ENCODE measurements at places on chromosomes 11 and 22.
A peak's percentile ranks its signal among the peaks of the same experiment; 100 is the strongest.

- no peak for DNase-seq
These were observed 86.4 kb downstream of the GRK3 start for GRCh38 chr22:25650833-25651232.

- no peak for DNase-seq
These were observed at the start of gene SLC22A24 for GRCh38 chr11:63144121-63144520. Gene SLC22A24 (minus strand): TSS chr11:63144221. CDS start chr11:63143779, 442 bp downstream.

- DNase-seq: no peak
These were observed 8.1 kb downstream of the MACROD1 start for GRCh38 chr11:64157631-64158394.

DNA sequence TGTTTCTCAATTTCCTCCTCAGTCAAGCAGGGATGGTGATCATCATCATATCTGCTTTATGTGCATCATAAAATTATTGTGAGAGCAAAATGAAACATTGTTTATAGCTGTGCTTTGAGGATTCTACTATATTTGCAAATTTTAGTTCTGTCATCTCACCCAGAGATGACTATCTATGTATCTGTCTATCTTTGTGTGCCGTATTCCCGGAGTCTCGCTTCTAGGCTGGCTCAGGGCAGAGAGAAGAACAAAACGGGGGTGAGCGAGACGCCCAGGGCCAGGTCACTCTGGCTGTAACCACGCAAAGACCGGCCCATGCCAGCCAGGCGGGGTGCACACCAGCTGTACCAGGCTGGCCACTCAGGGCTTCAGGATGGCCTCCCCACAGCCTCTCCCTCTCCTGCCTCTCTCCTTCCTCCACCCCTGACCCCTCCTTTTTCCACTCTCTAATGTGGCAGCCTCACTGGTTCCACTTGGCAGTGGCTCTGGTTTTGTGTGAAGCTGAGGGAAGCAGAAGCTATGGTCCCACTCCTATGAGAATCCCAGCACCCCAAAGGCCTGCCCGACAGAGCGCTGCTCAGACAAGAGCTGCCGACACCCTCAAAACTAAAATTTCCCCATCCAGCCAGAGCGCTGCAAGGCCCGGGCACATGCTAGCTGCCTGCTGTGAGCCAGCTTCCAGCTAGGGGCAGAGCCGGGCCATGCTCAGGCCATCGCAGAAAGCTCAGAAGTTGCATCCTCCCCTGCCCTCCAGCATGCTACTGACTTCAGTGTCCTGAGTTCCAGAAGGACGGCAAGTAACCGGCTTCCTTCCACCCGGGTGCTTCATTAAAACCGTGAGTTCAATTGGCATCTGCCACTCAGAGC is 139.5 kb upstream of the TBCEL start:
- no peak for DNase-seq

- no peak for DNase-seq
These were observed 41.1 kb upstream of the TPBGL start for GRCh38 chr11:75199412-75199955.

GRCh38 chr11:121426476-121427399 is 25.4 kb upstream of the SORL1 start:
- DNase-seq: no peak

GRCh38 chr22:50440544-50441249 is 34.1 kb downstream of the SBF1 start:
- DNase-seq: no peak

- DNase-seq: no peak
These were observed 1.3 kb downstream of the PIK3C2A start for GRCh38 chr11:17206463-17206862.

DNA sequence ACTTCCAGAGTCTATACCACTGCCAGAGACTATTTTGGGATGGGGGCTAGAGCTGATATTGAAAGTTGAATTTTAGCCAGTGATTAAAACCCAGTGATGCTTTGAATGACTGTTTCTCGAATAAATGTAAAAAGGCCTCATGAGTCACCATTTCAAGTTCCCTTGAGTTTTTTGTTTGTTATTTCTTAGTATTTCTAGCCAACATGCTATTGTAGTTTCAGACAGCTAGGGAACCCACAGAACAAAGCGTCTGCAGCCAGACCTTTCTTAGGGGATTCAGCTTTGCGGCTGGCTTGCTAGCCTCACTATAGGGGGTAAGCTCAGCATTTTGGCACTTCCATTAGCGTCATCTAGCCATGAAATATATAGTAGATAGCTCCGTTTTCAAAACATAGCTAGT is 66.5 kb downstream of the DBX1 start:
- no peak for DNase-seq

GRCh38 chr22:40314041-40314440 is 32.3 kb upstream of the ADSL start:
- DNase-seq: no peak

DNA sequence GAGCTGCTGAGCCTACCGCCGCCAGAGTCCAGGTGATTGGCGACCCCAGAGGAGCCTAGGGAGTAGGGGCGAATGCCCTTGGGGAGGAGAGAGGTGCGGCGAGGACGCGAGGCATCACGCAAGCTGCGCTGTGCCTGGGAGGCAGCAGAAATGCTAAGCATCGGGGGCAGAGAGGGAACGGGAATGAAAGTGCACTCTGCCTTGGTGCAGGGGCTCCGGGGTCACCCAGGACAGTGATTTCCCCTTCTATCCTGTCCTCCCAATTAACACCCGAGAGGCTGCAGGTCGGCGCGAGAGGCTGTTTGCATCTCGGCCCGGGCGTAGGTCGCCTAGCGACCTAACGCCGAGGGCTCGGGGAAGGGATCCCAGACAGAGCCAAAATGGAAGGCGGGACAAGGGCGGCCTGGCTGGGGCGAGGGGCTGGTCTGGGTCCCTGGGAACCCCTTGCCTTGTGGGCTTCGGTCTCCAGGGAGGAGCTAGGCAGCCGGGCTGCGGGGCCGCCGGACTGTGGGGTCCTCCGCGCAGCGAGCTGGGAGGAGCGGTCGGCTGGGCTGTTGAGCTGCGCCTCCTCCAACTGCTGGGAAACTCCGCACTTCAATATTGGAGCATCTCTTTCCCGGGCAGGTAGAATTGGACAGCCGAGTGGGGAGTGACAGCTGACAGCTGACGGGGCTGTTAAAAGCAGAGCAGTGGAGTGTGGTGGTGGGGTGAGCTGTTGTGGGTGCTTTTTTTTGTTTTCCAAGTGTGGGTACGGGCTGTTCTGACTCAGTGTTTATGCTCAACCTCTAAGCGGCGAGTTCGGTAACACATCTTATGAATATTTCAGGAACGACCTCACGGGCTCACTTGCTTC is 657 bp downstream of the ELMOD1 start:
- DNase-seq: peak; percentile 11

DNA sequence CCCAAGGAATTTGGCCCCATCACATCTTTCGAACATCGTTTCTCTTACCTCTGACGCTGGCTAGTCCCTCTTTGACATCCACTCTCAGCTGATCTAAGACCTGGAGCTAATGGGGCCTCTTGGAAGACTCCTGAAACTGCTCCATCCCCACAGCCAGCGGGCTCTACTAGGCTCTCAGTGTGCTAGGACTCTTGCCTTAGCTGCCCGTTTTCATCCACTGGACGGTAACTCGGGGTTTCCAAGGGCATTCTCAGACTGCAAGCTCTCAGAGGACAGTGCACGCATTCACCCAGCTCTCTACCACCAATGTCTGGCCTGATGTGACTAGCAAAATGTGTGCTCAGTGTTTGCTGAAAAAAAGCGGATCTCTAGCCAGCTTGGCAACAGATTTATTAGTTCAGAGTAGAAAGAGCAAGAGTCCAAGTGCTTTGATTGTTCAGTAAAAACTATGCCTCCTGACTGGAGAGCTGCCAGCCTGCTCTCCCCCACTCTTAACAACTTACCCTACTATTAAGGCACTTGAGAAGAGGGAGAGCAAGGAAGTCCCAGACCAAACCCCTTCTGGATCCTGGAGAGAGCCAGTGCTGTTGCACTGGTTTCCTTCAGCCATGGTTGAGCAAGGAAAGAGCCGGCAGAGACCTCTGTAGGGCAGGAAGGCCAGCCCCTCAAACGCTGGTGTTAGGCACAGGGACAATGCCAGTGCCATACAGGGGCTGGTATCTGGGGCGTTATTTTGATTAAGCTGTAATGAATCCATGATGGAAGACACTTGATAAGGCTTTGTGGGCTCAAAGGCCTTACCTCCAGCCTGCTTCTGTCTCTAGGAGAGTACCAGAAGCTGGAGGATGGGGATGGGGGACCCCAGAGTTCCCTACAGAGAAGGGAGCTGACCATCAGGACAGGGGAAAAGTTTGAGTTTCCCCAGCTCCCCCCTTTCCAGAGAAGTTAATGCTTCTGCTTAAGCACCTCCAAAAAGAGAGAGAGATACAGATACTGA is 9.2 kb downstream of the RELA start:
- no peak for DNase-seq

DNA sequence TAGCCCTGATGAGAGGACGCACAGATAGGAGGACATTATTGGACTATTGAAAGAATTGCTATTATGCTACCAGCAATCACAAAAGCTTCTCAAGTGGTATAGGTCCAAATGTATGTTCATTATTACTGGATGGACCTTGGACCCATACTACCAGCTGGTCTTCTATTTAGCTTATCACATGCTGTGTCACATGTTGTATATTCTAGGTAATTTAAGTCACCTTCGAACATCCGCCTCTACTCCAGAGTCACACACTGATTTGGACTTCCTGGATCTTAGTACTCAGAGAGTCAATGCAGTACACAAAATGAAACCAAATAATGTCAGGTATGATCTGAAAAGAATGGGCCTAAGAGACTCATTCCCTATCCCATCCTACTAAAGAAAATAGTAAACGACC is 534.0 kb upstream of the API5 start:
- no peak for DNase-seq

DNA sequence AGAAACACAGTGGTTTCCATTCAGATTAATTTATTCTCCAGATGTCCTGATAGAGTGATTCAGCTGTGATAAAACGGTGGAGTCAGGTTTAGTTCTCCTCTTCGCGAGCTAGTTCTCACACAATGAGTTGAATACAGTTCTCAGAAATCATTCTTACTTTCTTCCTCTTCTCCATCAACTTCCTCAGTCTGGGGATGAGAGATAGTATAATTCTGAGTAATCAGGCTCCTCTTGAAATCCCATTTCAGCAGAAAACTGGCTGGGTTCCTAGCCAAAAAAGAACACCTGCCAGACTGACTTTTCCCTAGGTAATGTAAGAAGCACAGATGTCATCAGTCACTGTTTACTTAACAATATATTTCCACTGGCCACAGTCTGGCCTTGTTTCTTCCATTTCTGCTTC is 76.7 kb downstream of the SVIP start:
- no peak for DNase-seq

DNA sequence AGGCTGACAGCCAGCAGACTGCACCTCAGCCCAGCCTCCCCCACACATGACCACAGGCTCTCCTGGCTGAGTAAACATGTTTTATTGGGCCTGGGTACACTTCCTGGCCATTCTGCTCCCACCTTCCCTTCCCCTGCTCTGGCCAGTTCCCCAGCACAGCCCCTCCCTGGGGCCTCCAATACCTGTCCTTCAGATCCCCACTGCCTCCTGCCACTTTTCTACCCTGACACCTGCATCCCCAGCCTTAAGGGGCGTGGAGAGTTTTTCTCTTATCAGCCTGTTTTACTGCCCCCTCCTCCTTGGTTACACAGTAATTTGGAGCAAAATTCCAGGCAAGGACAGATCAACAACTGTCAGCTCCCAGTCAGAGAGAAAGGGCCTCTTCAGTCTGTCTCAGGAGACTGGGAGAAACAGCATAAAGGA is at the start of gene ISX:
ISX (plus strand) TSS at position 363 of the 423 bp plus-strand sequence. CDS start 930 bp downstream, outside the sequence.
- DNase-seq: no peak

DNA sequence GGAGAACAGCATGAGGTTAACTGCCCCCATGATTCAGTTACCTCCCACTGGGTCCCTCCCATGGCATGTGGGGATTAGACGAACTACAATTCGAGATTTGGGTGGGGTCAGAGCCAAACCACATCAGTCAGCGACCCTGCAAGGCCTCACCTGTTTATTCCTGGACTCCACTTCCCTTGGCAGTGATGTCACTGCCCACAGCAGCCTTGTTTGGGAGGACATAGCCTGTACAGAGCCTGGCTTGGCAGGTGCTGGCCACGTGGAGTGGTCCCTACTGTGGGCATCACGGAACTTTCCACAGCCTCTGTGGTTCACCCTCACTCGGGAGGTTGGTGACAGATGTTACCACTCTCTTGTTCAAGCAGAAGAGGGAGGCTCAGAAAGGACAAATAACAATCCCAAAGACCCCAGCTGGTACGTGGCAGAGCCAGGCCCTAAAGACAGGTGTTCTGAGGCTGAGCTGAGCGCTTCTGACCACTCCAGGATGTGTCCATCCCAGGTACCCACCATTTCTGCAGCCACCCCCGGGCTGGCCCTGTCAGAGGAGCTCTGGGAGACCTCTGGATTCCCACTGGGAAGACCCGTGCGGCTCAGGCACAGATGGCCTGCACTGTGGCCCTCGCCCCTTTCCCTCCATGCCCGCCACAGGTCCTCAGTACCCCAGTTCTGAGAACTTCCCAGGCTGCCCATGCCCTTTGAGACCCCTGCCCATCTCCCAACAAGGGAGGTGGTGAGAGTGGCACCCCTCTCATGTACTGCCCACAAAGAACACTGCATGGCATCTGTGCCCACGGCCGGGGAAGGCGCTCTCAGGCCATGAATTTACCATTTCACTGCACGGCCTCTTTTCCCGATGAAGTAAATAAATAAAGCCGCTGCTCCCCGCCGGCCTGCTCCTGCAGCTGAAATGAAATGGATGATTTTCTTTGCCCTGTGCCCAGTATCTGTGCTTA is 605.8 kb downstream of the TBC1D22A start:
- DNase-seq: no peak

- no peak for DNase-seq
These were observed 234.4 kb upstream of the E2F8 start for GRCh38 chr11:19474954-19475721.

DNA sequence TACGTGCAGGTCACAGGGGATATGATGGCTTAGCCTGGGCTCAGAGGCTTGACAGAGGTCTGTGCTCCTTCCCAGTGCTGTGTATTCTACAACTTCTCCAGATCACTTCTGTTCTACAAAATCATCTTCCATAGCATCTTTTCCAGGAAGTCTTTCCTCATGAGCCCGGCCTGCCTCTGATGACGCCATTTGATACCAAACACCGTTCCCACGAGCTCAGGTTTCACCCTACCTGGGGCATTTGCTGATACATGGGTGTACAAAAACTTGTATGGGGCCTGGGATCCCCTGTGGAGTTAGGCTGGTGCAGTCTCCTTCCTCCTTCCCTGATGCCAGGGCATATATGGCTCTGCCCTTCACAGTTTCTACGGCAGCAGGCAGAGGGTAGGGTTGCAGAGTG is 78.7 kb downstream of the NECTIN1 start:
- DNase-seq: no peak

GRCh38 chr22:49670456-49671330 is 157.0 kb downstream of the BRD1 start:
- DNase-seq: no peak

- no peak for DNase-seq
These were observed 1449.4 kb downstream of the LRRC4C start for GRCh38 chr11:40010011-40010410.
